ENCODE measurements at places on chromosomes 3 and 15. TPM values are rescaled to one million over a fixed set of nuclear protein-coding genes. Genes with fewer than 3 reads are reported as not detected.

- DNase-seq: no peak
Measured at GRCh38 chr15:85760049-85760448, 34.7 kb downstream of the KLHL25 start.

The ZIC1 gene
- total RNA-seq: 12.2 TPM

GRCh38 chr3:148203297-148204010, 494.2 kb upstream of the AGTR1 start:
- DNase-seq: peak; percentile 5

GRCh38 chr3:183430325-183430957, 2.0 kb upstream of the MCF2L2 start:
- DNase-seq: no peak

- no peak for DNase-seq
Measured at GRCh38 chr3:185058796-185059195, 94.1 kb downstream of the C3orf70 start.

GRCh38 chr15:22939051-22939450, 41.1 kb downstream of the CYFIP1 start:
- DNase-seq: no peak

The SLC15A2 gene
- 0.24 TPM for total RNA-seq

The HRH1 gene
- 22.6 TPM for total RNA-seq

- DNase-seq: no peak
Measured at GRCh38 chr3:79986338-79986737, 218.5 kb upstream of the ROBO1 start.

DNA sequence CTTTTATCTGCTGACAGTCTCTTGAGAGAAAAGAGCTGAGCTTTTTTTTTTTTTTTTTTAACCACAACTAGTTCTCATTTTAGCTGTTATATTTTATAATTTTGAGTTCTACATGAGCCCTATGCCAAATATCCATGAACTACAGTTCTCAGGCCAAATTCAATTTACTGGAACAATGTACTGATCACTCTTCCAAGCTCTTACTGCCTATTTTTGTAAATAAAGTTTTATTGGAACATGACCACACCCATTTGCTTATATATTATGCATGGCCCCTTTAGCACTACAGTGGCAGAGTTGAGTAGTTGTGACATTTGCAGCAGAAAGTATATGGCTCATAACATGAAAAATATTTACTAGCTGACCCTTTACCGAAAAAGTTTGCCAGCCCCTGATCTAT, 129.2 kb upstream of the SKOR1 start:
- no peak for DNase-seq

The TBC1D21 gene
- total RNA-seq: not detected

The WDR49 gene
- total RNA-seq: not detected

DNA sequence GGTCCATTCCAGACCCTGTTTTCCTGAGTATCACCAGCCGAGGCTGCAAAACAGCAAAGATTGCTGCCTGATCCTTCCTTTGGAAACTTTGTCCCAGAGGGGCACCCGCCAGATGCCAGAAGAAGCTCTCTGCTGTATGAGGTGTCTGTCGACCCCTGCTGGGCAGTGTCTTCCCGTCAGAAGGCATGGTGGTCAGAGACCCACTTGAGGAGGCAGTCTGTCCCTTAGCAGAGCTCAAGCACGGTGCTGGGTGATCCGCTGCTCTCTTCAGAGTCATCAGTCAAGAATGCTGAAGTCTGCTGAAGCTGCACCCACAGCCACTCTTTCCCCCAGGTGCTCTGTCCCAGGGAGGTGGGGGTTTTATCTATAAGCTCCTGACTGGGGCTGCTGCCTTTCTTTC, 1121.2 kb downstream of the NSUN3 start:
- DNase-seq: no peak

The POPDC2 gene
- total RNA-seq: not detected

DNA sequence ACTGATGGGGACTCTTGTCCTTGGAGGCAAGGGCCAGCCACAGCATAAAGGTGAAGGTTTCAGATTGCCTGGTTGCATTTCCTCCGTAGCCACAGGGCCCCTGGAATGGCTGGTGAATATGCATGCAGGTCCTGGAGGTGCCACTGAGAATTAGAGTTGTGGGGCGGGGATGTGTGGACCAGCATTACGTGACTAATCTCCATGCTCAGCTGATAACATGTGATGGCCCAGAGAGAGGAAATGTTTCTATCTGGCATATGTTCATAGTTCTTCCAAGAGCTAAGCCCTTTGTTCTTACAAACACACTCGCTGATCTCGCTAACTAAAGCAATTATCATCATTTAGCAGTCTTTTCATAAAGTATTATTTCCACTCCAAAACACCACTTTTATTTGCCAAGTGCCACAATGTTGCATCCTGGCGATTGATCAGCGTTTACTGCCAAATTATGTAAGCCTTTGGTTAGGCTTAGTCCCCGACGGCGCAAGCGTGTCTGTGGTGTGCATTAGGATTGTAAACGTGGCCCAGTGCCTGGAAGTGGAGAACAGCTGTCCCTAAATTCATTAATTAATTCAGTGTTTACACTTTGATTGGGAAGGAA, 55.9 kb downstream of the CGNL1 start:
- DNase-seq: peak; percentile 11

GRCh38 chr15:86741917-86742316, 662.2 kb downstream of the AGBL1 start:
- DNase-seq: no peak

DNA sequence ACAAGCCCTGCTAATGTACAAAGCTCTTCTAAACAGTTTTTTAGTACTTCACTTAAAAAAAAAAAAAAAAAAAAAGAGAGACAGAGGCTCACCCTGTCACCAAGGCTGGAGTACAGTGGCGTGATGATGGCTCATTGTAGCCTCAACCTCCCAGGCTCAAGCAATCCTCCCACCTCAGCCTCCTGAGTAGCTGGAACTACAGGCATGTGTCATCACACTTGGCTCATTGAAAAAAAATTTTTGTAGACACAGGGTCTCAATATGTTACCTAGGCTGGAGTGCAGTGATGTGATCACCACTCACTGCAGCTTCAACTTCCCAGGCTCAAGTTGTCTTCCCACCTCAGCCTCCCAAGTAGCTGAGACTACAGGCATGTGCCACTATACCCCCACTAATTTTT, 47.6 kb upstream of the HEG1 start:
- no peak for DNase-seq

DNA sequence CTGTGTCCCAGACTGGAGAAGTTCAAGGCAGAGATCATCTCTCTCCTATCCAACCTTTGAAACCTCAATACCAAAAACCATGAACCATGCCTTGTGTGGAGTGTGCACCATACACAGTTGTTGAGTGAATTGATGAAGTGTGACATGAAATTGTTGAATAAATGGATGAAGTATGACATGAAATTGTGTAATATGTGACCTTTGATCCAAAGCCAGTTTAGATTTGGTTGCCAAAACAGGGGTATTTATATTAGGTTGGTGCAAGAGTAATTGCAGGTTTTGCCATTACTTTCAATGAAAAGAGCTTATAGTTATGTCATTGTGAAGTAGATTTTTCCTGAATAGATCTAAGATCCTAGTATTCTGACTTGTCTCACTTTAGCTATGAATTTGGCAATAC, 3.1 kb upstream of the MAGI1 start:
- no peak for DNase-seq

GRCh38 chr3:158264894-158265293, 155.0 kb downstream of the RSRC1 start:
- no peak for DNase-seq

Measured in RPMI7951 (cell line).